NCI-H187 treated with DMSO at 0.1 percent for 48 hours (cell line): ENCODE measurements at places on chromosomes 2 and 18.

DNA sequence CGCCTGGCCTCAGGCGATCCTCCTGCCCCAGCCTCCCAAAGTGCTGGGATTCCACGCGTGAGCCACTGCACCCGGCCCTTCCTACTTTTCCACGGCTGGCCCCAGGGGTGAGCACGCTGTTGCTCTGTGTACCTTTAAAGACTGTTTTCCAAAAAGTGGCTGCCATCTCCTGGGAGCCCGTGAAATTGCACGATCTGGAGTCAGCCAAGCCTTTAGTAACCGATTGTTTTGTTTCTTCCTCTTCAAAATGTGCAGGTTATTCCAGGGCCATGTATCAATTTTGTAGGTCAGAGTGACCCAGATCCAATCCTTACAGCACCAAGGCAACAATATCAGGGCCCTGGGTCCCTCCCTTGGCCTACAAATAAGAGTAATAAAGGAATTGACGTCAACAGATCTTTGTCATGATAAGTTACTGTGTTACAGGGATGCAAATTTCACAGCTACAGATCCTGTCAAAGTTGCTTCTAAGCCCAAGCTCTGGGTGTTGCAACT, 135.6 kb upstream of the ZNF236 start:
- DNase-seq: no peak

DNA sequence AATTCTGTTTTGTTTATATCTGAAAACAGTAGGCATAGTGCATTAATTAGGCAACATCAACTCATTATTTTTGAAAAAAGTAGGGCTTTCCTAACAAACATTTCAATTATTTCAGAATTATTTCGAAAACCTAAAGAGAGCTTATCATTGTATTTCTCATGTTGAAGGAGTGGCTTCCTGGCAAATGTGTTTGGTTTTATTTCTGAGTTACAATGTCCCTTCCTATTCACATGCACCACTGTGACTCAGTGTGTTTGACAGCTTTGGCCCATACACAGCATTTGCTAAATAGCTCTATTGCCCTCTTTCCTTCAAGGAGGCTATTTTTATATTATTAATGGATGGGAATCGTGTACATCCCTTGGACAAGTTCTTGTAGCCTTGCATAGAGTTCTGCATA, 205.9 kb downstream of the PTGR3 start:
- DNase-seq: no peak

DNA sequence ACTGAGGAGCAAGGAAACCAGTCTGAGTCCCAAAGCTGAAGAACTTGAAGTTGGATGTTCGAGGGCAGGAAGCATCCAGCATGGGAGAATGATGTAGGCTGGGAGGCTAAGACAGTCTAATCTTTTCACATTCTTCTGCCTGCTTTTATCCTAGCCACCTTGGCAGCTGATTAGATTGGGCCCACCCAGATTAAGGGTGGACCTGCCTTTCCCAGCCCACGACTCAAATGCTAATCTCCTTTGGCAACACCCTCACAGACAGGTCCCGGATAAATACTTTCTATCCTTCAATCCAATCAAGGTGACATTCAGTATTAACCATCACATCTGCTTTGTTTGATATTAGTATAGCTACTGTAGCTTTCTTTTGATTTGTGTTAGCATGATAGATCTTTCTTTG, 27.1 kb downstream of the VRK2 start:
- no peak for DNase-seq

DNA sequence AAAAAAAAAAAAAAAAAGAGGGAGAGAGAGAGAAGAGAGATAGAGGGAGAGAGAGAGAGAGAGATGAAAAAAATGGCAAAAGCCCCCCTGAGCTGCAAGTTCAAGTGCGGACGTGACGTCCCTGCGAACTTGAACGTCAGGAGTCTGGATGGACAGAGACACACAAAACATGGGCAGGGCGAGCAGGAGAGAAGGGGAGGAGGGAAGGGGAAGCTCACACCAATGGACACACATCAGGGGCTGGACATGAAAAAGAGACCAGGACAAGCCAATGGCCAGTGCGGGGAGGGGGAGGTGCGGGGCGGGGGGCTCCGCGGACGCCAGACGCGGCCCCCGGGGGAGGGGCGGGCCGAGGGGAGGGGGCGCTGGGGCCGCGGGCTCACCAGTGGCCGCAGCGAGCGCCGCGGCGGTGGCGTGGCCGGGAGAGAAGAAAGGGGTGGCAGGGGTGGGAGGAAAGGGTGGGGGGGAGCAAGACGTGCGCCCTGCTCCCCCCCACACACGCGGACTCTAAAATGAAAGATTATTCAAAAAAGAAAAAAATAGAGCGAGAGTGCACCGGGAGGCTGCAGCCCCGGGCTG, at the start of gene BCL11A:
Gene BCL11A (minus strand): TSS at position 160 of the 579 bp plus-strand sequence. CDS start 384 bp downstream, outside the sequence.
- peak; percentile 83 for DNase-seq

DNA sequence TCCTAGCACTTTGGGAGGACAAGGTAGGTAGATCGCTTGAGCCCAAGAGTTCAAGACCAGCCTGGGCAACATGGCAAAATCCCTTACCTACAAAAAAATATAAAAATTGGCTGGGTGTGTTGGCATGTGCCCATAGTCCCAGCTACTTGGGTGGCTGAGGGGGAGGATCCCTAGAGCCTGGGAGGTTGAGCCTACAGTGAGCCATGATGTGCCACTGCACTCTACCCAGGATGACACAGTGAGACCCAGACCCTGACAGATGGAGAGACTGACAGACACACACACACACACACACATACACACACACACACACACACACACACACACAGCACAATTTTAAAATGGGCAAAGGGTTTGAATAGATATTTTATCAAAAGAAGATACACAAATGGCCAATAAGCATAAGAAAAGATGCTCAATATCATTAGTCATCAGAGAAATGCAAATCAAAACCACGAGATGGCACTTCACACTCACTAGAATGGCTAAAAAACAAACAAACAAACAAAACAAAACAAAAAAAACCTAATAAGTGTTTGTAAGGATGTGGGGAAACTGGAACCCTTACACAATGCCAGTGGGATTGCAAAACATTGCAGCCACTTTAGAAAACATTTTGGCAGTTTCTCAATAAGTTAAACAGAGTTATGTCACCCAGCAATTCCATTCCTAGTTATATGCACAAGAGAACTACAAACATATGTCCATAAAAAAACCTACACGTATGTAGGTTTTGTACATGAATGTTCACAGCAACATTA, 42.3 kb downstream of the BAZ2B start:
- no peak for DNase-seq

- DNase-seq: no peak
Observed at GRCh38 chr2:64462940-64463700, 9.2 kb downstream of the LGALSL start.

- DNase-seq: no peak
Observed at GRCh38 chr2:193695367-193695766, 1500.6 kb upstream of the TMEFF2 start.

DNA sequence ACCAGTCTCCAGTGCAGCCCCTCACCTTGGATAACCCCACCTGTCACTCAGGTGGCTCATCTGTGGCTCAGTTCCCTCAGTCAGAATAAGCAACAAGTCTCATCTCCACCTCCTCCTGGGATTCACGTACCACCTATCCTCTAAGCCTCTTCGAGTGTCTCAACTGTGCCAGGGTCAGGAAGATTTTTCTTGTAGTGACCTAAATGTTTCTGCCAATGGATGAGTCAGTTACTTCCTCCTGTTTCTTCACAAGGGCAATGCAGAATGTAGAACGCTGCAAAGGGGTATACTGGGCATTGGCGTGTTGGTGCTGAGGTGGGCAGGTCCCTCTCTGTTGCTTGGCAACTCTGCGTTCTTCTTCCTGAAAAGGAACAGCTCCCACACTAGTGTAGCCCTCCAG, 213.3 kb upstream of the CXCR4 start:
- no peak for DNase-seq

DNA sequence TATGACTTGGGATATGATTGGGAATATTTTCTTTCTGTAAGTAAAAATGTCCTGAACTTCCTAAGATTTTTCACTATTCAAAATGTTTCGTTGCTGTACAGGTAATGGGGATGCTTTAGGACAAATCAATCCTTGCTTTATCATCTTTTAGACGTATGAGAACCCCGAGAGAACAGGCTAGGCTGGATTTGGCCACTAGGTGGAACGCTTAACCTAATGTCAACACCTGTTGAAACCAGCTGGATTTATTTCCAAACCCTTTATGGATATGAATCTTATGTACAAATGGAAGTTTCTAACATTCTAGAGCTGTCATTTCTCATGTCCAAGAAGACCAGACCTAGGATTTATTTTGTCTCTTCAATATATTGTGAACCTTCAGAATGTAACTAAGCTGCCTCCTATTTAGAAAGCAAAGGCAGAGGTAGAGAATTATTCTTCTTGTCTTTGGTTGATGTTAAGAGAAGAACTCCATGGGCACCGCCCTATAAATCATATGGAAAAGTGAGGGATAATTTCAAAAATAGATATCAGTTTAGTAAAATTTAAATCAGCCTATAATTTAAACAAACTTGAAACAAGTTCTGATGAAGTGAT, 96.7 kb downstream of the PMAIP1 start:
- peak; percentile 5 for DNase-seq

- peak; percentile 43 for DNase-seq
Observed at GRCh38 chr2:240351826-240352426, 83.5 kb upstream of the GPC1 start.

GRCh38 chr2:98901291-98901690, 34.7 kb downstream of the CRACDL start:
- no peak for DNase-seq

- DNase-seq: no peak
Observed at GRCh38 chr2:120867290-120868241, 131.9 kb downstream of the GLI2 start.

DNA sequence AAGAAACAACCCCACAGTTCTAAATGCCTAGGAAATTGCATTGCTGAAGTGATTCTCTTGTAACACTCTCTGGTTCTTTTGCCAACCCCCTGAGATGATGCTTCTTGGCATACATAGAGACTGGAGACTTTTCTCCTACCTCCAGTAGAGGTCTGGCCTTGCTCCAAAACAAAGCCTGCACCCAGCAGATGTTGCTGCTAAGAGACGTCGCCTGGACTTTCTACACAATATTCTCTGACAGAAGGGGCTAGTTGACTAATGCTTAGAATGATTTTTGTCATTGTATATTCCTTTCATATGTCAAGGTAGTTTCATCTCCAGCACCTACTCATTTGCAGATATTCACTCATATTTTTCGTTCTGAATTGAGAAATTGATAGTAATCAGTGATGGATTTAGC, 24.6 kb downstream of the SOWAHC start:
- DNase-seq: no peak

DNA sequence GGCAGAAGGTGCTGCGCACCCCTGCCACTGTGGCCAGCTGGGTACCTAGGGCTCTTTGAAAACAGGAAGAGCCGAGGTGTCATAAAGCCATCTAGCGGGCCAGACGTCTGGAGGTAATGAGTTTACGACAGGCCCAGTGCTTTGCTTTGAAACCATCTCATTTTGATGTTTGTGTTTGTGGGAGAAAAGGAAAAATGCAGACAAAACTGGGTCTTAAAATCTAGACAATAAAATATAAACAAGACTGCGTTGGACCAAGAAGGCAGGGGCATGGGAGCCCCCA, 3.2 kb downstream of the HOXD9 start:
- DNase-seq: no peak

DNA sequence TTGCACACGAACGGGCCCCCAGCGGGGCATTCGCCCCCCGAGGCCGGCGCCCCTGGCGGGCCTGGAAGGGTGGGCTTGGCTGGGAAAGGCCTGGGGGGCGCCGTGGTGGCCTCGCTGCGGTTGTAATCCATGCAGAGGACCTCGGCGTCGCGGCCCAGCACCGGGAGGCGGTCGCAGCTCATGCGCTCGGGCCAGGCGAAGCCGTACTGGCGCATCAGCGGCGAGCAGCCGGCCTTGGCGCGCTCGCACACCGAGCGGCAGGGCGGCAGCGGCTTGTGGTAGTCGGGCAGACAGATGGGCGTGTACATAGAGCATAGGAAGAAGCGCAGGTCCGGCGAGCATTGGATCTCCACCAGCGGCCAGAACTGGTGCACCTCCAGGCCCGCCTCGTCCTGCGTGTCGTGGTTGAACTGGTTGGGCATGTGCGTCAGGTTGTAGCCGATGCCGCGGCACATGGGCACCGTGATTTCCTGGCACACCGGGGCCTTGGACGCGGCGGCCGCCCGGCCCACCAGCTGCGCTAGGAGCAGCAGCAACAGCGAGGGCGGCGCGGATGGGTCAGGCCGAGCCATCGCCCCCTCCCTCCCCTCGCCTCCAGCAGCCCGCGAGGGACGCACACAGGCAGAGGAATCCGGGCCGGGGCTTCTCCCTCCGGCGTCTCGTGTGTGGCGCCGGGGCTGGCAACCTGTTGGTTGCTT, 1.4 kb downstream of the FZD5 start:
- no peak for DNase-seq

GRCh38 chr2:78486565-78486964, 538.9 kb upstream of the REG3G start:
- DNase-seq: no peak

GRCh38 chr2:164523726-164524125, 97.6 kb downstream of the GRB14 start:
- no peak for DNase-seq

DNA sequence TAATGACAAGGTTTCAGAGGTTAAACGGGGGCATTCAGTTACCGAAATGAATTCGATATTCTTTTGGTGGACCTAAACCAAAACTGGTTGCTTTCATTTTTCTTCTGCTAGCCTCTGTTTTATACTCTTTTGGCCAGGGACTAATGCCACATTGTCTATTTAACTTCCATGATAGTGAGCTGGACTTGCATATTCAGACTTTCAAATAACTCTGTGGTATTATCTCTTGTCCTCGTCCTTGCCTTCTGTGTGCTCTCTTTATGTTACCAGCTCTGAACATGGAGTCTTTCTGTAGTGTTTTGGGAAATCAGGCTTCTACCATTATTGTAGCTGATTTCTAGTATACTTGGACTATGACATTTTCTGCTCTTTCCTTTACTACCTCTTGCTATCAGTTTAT, 75.1 kb downstream of the CCDC102B start:
- no peak for DNase-seq

- no peak for DNase-seq
Observed at GRCh38 chr2:46485002-46485401, 5.6 kb downstream of the TMEM247 start.

GRCh38 chr2:167258712-167259111, 370.4 kb downstream of the XIRP2 start:
- DNase-seq: no peak

DNA sequence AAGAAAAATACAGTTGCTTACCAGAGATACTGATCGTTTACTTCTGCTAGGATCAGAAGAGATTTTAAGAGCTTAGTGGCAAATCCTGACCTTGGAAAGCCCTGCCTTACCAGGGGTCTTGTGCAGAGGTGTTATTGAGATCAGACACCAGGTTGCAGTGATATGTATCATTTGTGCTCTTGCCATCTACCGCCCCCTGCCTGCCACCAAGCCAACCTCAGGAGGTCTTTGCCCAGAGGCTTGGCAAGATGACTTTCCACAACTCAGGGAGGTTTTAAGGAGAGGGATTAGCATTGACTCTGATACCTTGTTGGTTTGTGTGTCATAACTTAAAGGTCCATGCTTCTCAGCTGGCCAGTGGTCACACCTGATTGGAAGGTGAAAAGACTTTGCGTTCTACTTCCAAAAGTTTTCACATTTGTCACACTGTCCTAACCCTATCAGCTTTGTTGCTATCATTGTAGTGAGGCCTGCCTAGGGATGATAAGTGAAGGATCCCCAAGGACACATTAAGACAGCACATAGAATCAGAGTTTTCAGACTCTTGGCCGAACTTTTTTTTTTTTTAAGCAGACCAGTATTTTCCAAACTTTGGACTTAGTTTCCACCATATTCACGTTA, 46.2 kb upstream of the MGAT5 start:
- no peak for DNase-seq

GRCh38 chr18:47970664-47971531, 40.4 kb upstream of the SMAD2 start:
- DNase-seq: no peak
